ENCODE measurements at places on chromosomes 4 and X.

DNA sequence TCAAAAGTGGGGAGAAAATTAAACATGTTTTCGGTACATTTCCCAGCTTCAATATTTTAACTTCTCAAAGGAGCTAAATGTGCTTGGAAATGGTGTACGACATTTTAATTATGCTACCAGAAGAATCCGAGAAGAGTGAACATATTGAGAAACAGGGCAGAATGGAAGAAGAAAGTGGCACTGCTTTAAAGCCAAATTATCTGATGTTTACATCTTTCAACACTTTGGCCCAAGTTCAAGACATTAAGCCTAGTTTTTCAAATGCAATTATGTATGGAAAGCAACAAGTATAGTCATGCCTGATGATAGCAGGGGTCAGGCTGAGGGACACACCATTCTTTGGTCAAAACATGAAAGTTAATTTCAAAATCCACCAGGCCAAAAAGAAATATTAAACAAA is 577.9 kb upstream of the ZFP42 start:
- DNase-seq, result no peak

- DNase-seq, result no peak
These were observed 72.5 kb downstream of the AFAP1 start for GRCh38 chr4:7867191-7867590.

DNA sequence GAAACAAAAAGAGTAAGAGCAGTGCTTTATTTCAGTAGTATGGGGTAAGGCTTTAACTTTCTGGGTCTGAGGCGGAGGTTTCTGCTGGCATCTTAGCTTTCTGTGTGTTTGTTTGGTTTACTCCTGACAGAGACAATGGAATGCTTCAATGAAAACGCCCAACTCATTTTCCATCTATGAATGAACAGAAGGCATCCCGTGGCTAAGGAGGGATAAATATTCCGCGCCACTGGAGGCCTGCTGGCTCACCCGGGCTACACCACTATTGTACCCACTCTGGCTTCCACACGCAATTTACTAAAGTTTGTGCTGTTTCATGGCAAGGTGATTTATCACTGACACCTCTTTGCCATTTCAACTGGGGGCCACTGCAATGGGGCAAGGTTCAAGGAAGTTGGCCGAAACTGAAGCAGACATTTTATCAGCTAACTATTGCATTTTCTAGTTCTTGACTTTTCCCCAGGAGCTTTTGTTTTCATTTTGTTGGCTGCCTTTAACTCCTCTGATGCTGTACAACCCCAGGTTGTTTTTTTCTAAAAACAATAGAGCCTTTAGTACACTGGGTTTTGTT is 32.8 kb upstream of the PPARGC1A start:
- no peak for DNase-seq

DNA sequence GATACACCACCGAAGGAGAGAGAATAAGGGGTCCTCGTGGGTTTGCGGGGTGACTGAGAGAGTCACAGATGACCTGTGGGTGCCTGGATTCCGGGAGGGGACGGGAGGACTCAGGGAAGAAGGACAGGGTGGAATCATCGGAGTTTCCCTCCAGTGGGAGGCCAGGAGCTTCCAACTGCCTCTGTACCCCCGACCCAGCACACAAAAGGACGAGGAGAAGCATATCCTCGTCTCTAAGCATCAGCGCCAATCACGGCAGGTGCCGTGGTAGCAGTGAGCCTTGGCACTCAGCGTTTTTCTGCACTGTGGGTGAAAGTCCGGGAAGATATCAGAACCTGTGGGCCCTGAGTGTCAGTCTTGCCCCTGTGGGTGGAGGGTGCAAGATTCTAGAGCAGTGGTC is 62.0 kb downstream of the ASMT start:
- DNase-seq, result no peak

- no peak for DNase-seq
These were observed 12.9 kb downstream of the NHSL2 start for GRCh38 chrX:71923516-71923915.

DNA sequence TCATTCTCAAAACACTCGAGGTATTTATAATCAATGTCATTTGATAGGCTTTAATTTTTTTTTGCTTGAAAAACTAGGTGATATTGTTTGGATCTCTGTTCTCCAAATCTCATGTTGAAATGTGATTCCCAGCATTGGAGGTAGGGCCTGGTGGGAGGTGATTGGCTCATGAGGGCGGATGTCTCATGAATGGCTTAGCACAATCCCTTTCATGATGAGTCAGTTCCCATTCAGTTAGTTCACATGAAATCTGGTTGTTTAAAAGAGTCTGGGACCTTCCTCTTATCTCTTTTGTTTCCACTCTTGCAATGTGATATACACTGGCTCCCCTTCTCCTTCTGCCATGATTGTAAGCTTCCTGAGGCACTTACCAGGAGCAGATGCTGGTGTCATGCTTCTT is 638.7 kb downstream of the DMD start:
- DNase-seq, result no peak

- DNase-seq, result no peak
These were observed 243.9 kb upstream of the VCX3A start for GRCh38 chrX:6778544-6779503.

Data from stimulated activated CD8-positive, alpha-beta memory T cell treated with anti-CD3 and anti-CD28 coated beads, Interleukin-12 subunit alpha, Interleukin-12 subunit beta, amount 100 ng/mL, for 1 hour (primary cell).